PC-3 (cell line): ENCODE measurements at places on chromosomes 3 and 15.

DNA sequence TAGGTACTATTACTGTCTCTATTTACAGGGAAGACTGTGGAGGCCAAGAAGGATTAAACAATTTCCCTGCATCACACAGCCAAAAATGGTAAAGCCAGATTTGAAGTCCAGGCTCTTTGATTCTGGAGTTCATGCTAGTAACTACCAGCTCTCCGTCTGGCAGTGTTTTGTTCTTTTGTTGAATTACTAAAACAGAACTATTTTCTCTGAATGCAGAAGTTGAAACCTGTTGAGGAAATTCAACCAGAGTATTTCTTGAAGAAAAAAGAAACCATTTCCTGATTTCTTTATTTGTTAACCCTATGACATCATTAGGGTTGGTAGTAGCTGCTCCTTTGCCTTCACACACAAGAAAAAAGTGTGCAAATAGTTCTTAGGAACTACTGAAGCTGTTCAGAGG lies 34.3 kb downstream of the CRTC3 start:
- no peak for DNase-seq

GRCh38 chr3:165111401-165111800 lies 33.1 kb upstream of the SI start:
- no peak for DNase-seq

GRCh38 chr15:31346367-31347066 lies 19.9 kb downstream of the KLF13 start:
- DNase-seq: no peak

DNA sequence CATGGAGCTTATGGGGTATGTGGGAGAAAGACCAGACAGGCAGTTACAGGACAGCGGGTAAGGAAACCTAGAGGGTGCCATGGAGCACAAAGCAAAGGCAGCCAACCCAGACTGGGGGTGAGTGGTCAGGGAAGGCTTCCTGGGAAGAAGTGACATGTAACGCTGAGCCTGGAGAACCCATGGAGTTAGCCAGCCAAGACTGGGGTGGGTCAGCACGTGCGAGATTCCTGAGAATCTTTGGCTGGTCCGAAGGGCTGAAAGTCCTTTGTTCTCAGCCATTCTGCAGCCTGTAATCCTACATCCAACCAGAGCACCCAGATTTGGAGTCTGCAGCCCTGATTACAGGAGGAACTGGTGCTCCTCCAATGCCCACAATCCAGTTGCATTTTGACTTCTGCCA lies 120.1 kb upstream of the WNT5A start:
- DNase-seq: no peak

- DNase-seq: no peak
Observed at GRCh38 chr15:85624291-85624801, 170.4 kb downstream of the KLHL25 start.

DNA sequence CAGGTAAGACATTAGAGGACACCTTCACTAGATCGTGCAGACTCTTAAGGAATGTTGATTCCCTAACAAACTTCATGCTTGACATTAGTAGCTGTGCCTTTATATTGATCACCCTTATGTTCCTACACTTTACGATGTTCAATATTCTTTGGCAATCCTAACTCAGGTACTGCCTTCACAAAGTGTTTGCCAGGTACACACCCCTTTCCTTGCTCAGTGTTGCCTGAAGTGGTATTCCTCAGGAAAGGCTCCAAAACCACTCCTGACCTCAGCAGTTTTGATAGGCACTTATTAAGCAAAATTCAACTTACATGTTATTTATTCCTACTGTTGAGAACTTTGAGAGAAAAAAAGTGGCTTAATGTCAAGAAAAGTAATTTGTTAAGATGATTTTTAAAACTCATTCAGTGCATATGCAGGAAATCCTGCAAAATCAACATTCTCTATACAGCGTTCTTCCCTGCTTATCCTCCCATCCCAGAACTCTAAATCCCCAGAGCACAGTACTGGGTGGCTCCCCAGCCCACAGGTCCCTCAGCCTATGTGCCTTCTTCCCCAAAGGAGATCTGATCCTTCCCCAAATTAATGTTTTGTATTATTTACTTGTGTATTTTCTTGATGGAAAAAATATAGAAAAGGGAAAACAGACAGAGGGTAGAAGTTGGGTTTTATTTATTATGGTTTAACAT lies 260.7 kb downstream of the MECOM start:
- DNase-seq: no peak

GRCh38 chr15:74294010-74294409 lies 57.9 kb downstream of the CCDC33 start:
- no peak for DNase-seq

GRCh38 chr3:14410503-14411165 lies 8.2 kb downstream of the SLC6A6 start:
- DNase-seq: peak; percentile 86

GRCh38 chr3:184300378-184300720 lies 1.3 kb downstream of the PSMD2 start:
- peak; percentile 86 for DNase-seq

GRCh38 chr3:79846148-79846933 lies 78.5 kb upstream of the ROBO1 start:
- DNase-seq: no peak

- peak; percentile 72 for DNase-seq
Observed at GRCh38 chr15:67021455-67021854, 43.9 kb upstream of the SMAD3 start.

DNA sequence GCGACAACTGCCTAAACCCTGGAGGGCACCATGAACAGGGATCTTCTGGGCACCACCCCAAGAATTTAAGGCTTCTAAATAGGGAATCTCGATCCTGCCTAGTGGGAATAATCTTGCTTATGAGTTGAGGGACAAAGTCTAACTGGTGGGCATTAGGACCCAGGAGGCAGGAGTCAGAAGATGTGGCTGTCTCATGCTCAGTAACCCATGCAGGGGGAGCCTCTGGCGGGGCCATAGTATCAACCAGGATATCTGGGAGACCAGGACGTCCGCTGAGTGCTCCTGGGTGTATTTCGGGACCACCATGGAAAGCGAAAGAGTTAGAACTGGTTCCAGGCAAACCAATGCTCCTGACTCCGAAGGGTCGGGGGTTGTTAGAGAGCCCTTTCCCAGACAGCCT lies 356.1 kb downstream of the OTOL1 start:
- no peak for DNase-seq

DNA sequence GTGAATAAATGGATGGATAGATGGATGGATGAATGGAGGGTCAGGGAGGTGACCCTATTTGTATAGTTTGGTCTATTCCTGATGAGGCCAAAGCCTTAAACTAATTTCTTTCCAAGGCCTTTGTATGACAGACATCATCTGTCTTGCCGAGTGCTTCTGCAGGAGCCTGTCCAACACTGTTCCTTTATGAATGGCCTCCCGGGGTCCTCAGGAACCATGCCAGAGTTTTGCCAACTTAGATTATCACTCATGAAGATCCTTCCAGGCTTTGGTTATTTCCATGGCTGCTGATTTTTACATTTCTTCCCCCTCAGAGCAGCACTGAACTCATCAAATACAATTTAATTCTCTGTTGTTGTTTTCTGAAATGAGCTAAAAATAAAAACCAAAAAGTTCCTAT lies 133.0 kb upstream of the SOX2 start:
- DNase-seq: no peak

DNA sequence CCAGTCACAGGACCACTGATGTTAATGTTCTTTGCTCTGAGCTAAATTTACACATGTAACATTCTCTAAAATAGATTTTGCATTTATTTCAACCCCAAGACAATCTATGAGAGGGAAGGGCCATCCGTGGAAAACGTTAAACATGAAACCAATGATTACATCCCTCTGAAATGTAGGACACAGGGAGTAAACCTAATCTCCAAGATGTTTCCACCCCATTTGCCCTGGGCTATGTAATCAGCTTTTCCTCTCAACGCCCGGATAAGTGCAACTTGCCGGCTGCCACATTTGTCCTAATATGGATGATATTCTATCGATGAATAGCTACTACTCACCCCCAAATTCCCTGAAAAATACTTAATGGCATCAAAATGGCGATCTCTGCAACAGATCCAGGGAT lies 6.4 kb upstream of the FMN1 start:
- peak; percentile 49 for DNase-seq
